ENCODE measurements at places on chromosomes 13 and 19.

GRCh38 chr19:39212375-39212742, 8.3 kb upstream of the SYCN start:
- DNase-seq = peak; percentile 28

DNA sequence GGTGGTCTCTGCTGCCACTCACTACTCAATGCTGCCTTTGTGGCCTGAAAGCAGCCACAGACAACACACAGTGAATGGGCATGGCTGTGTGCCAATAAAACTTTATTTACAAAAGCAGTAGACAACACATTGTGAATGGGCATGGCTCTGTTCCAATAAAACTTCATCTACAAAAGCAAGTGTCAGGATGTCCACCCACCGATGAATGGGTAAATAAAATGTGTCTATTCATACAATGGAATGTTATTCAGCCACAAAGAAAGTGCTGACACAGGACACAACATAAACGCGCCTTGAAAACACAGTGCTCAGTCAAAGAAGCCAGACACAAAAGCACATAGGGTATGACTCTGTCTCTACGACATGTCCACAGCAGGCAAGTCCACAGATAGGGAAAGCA, 20.1 kb downstream of the ZSCAN5A start:
- DNase-seq = no peak

GRCh38 chr13:99969919-99970650, 1.5 kb downstream of the ZIC5 start:
- DNase-seq = no peak

- no peak for DNase-seq
Measured at GRCh38 chr13:50829896-50830295, 13.6 kb downstream of the DLEU7 start.

DNA sequence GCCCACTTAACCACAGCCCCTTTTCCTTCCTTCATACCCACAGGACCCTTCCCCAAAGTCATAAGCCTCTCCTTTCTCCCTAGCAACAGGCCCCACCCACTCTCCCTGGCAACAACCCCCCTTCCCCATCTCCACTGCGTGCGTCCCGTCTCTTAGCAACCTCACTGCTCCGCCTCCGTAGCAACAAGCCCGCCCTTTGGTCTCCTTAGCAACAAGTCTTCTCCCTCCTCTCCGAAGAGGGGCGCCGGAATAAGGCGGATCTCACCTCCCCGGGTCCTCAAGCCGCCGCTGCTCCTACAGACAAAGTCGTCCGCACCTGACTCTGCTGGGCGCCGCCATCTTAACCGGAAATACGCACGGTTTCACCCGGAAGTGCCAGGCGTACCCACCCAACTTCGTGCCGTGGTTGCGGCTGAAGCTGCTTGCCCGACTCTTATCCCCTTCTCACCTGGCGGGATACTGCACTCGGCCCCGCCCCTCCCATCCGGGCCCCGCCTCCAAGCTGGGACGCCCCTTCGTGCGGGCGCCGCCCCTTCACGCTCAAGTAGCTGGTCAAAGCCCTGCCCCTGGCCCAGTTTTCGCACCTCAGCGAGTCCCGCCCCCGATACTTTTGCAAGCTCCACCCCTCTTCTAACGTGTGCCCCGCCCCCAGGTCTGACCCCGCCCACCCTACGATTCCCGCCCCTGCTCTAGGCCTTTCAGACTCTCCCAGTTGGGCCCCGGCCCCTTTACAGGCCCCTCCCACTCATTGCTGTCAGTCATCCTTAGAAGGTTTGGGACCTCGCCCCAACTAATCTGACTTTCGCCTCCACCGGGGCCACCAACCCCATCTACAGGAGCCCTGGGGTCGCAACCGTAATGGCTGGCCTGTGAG, at the start of gene HSPBP1:
Gene HSPBP1 (minus strand): TSS at position 341 of the 874 bp plus-strand sequence. CDS start 502 bp downstream, outside the sequence.
- DNase-seq = peak; percentile 89

DNA sequence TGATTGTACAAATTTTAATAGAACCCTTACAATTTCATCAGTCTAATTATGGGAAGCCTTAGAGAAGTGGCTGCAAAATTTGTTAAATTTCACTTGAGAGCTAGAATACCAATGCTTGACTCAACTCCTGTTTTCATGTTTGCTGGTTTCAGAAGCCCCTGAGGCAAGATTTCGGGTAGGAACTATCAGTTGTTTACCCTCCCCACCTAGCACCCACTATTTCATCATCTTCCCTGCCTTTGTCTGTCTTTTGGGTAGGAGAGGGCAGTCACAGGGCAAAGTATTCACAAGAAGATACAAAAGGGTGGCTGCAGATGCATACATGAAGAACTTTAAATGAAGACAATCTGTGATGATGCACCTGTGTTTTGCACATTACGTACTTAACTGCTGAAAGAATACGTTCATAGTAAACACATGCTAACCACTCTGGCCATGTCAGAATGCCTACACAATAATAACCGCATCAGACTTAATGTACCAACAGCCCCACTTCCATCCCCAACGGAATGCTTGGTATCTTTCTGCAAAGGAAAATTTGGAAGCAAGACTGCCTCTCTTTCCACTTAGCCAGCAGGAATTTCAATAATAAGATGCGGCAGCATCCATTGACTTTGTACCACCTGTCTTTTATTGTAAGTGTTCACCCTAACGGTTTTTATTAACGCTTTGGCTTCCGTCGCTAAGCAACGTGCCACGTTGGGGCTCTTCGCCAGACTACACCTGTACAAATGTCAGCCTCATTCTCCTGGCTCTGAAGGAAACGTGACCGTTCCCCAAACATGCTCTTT, 30.4 kb downstream of the TPT1 start:
- no peak for DNase-seq
